ENCODE measurements at places on chromosomes 1 and 21. TPM values are rescaled to one million over a fixed set of nuclear protein-coding genes. Genes with fewer than 3 reads are reported as not detected.

ZFP69B gene
- 6.8 TPM for total RNA-seq

SMCP gene
- total RNA-seq, result not detected

MKNK1 gene
- total RNA-seq, result 12.6 TPM

RORC gene
- total RNA-seq, result not detected

TEDDM1 gene
- total RNA-seq, result not detected
